ENCODE measurements at places on chromosomes 7 and 10.

- peak; percentile 48 for DNase-seq
Measured at GRCh38 chr10:115092555-115093285, 445 bp upstream of the ATRNL1 start.

- DNase-seq, result no peak
Measured at GRCh38 chr7:142670511-142670910, 78.8 kb upstream of the PRSS1 start.

GRCh38 chr7:143188994-143189393 lies 5.8 kb downstream of the TAS2R39 start:
- DNase-seq, result no peak

DNA sequence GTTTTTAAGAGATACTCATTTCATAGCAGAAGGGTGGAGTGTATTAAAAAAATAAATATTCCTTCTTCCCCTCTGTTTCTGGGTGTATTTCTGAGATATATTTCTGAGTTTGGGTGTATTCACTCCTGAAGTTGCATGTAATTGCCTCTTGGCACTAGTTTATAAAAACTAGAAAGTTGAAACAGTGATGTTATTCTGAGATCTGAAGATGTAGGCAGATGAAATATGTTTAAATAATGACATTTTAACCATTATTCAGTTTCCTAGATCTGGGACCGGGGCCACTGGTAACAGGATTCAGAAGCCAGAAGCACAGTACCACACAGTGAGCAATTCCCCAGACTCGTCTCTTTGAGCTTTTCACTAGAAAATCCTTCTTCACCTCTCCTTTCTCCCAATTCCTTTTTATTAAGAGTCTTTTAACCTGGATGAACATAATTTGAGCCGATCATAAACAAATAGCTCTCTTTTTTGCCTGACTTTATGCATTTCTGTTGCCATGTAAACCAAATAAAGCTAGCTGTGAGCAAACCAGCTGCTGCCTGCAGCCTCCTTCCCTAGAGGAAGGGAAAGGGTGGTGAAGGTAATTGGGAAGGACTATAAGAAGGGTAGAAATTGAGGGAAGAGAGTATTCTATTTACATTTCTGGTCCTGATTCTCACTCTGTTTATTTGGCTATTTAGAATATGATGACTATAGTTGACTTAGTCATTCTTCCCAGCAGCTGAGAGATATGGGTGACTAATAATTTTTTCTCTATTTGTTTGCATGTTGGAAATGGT lies 101.8 kb upstream of the STRIP2 start:
- peak; percentile 74 for DNase-seq

DNA sequence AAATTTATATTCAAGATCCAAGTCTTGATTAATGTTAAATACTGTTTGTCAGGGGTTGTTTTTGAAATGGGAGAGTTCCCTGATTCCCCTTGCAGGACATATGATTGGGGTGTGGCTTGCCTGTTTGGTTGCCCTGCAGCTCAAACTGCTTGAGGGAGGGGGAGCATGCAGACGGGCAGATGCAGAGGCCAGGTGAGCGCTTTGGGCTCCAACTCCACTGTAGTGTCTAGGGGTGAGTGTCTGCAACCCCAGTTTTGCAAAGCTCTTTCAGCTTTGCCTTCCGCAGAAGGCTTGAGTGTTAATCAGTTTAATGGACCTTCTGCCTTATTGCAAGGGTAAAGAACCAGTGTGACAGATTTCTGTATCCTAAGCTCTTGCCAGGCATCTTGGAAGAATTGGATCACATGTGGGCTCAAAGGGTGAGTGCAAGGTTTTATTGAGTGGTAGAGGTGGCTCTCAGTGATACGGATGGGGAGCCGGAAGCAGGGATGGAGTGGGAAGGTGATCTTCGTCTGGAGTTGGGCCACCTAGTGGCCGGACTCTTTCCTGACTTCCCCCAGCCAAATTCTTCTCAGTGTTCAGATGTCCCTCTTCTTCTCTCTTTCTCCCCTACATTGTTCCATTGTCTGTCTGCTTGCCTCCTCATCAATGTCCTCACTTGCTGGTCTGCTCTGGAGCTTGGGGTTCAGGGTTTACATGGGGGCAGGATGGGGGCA lies 479.7 kb downstream of the ATRNL1 start:
- no peak for DNase-seq

DNA sequence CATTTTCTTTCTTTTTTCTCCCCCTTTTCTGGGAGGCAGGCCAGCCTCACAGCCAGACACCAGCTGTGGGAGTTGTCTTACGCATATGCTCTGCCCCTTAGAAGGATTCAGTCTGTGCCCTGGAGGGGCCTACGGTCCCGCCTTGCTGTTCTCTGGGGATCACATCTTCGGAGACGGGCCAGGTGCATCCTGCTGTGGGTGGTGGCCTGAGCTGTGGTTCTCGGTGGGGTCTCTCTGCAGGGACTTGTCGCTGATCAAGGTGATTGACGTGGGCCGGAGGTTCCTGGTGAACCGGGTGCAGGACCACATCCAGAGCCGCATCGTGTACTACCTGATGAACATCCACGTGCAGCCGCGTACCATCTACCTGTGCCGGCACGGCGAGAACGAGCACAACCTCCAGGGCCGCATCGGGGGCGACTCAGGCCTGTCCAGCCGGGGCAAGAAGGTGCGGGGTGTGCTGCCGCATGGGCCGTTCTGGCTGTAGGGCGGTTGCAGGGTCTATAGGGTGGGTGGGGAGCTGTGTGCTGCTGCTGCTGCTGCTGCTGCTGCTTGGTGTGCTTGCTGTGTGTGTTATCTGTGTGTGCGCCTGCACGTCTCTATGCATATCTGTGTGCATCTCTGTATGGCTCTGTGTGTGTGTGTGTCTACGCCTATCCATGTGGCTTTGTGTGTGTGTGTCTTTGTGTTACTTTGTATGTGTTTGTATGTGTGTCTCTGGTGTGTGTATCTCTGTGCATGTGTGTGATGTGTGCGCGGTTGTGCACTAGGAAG lies 17.9 kb downstream of the PFKFB3 start:
- DNase-seq, result no peak

- DNase-seq, result peak; percentile 61
Measured at GRCh38 chr7:127751490-127752448, 99.8 kb downstream of the SND1 start.

DNA sequence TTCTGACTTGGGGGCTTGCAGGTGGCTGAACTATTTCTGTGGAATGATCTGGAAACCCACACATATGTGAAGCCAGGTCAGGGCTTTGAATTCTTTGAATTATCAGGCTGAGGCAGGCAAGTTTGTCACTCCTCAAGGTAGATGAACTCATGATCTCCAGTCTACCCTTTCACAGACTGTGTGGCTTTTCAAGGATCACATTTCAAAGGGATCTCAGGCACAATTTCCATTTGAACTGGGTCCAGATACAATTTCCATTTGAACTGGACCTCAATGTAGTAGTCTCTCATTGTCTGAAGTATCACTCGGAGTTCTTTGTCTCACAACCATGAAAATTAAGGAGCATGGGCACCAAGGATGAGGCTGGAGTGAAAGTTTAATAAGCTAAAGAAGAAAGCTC lies 25.7 kb upstream of the EIF4H start:
- no peak for DNase-seq

DNA sequence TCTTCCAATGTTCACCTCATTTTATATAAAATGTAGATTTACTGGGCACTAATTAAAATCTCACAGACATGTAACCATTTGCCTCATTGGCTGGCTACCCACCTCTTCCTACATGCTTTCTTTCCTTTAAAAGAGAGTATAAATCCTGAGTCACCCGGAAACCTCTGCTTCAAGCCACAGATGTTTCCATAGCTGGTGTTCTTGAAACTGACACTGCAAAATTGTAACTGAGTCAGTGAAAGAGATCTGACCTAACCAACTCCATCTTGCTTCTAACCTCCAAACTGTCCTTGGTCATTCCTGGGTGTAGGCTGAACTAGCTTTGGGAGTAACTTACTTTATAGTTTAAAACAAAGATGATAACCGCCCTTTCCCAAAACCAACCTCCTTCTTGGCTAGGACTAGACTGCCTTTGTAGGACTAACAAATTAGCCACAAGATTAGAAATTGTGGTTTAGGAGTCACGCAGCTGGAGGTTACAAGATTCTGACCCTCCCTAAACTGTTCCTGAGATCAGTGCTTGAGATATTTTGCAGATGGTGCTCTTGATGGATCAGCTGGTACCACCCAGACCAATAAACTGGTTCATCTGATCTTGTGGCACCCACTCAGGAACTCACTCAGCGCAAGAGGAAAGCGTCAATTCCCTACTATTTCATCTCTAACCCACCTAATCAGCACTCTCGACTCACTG lies 33.5 kb downstream of the SVOPL start:
- no peak for DNase-seq

GRCh38 chr7:108345710-108346336 lies 110.4 kb downstream of the NRCAM start:
- no peak for DNase-seq

DNA sequence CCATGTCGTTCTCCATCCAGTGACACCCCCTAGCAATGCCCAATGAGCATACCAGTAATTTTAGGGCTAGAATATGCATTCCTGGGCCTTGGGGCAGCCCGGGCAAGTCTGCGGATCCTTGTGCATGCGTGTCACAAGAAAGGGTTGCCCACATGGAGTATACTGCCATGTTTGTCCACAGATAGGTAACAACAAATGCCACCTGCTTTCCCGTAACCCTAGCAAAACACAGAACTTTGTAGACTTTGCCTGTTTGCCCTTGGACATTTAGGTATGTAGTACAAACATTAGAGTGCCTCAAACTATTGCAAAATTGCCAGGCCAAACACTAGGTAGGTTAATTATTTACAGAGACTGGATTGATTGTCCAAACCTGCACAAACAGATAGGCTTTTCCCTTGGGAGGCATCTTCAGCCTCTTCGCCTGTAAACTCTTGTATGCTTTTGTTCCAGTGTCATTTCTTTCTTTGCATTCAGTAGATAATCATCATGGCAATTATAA lies 117.0 kb downstream of the ADCY1 start:
- DNase-seq, result no peak

DNA sequence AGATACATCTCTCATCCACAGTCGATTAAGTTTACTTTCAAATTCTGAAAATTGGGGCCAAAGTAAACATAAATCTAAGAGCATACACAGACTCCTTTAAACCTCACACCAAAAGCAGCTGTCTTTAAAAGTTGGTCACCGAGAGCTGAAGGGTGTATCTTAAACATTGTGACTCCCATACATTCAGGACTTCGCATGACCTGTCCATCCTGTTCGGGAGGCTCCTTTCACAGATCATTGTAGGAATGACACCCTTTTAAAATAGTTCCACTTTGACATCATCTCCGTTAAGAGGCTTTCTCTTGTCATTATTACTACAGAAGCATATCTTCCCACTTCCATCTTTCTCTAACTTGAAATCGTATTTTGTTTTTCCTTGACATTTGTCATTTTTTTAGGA lies 440.0 kb downstream of the DNAJB9 start:
- no peak for DNase-seq

DNA sequence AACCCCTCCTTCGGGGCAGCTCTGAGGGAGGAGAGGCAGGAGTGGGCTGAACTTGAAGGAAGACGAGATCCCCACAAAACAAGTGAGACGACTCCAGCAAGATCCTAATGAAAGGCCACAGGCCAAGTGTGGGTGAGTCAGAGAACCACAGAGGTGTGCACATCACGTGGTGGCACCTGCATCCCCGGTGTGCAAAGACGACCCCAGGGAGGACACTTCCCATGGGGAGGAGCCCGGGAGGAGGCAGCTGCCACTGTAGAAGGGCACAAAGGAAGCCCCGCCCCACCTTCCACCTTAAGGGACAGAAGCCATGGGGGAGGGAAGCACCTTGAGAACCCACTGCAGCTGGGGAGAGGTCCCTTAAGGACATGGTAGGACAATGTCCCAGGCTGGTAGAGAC lies 45.7 kb downstream of the ESYT2 start:
- DNase-seq, result no peak

- DNase-seq, result peak; percentile 94
Measured at GRCh38 chr10:13712837-13713581, 126.2 kb downstream of the PRPF18 start.

- DNase-seq, result peak; percentile 78
Measured at GRCh38 chr7:47179812-47180515, 401.9 kb downstream of the TNS3 start.

DNA sequence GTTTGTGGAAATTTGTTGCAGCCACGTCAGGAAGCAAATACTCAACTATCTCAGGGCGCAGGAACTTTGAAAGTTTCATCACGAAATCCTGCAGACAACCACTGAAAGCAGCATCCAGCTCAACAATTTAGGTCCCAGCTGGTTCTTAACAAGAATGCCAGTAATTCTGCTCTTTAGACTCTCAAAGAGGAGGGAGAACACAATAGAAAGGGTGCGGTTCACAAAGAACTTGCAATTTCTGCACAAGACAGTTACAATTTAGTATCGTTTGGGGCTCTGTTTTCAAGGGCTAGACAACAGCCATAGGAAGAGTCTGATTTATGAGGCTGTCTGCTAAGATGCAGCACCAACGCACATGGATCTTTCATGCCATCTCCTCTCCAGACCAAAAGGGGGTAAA lies 223.1 kb downstream of the FGFR2 start:
- DNase-seq, result no peak

GRCh38 chr7:116403265-116403664 lies 96.3 kb upstream of the CAV2 start:
- peak; percentile 38 for DNase-seq

DNA sequence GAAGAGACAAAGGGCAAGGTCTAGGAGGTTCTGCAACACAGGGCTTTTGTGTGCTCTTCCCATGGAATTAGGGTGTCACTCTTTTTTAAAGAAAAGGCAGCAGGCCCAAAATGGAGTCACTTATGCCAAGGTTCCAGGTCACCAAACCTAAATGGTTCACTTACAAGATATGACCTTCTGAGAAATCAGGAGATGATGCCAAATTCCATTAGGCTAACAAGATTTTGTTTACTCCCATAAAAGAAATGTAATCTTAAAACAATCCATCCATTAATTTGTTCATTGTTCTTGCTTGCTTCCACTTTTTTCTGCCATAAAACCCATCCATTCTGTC lies 158.1 kb downstream of the SNX13 start:
- no peak for DNase-seq

- no peak for DNase-seq
Measured at GRCh38 chr7:127064-127598, 65.2 kb upstream of the FAM20C start.

- DNase-seq, result no peak
Measured at GRCh38 chr7:85823396-85824080, 636.7 kb upstream of the SEMA3D start.

DNA sequence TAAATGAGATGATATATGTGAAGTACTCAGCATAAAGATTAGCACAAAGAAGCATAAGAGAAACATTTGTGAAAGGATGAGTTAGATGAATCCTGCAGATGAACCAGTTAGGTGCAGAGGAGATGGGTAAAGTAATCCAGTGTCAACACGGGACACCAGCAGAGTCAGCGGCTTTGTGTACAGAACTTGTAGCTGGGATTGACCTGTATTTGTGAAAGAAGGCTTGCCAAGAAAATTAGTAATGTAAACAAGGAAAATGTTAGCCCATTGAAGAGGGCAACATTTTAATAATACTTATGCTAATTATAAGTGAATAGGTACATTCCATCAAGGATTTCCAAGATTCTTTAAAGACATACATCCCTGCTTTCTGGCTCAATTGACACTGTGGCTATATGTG lies 255.7 kb downstream of the PTEN start:
- DNase-seq, result no peak

GRCh38 chr10:61923950-61924274 lies 22.4 kb downstream of the ARID5B start:
- no peak for DNase-seq

- no peak for DNase-seq
Measured at GRCh38 chr10:47329855-47330254, 7.6 kb downstream of the GDF2 start.

GRCh38 chr7:92785923-92786322 lies 50.5 kb downstream of the CDK6 start:
- DNase-seq, result peak; percentile 83
